ENCODE measurements at places on chromosomes 7 and 10.

DNA sequence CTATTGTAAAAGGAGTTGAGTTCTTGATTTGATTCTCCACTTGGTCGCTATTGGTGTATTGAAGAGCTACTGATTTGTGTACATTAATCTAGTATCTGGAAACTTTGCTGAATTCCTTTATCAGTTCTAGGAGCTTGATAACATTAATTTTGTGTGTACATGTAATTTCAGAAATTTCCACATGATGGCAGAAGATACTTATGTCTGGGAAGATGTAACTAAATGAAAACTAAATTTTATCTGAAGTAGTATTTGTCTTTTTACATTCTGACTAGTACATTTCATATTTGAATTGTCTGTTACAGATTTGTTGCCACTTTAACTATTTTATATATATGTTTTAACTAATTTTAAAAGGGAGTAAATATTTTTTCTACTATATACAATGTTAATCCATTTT lies 27.6 kb downstream of the SDHAF3 start:
- no peaks in the 10 kb centered on the region for H3K27me3 ChIP-seq
- H3K27ac ChIP-seq, result no peak overlapping the region
- peak; percentile 62 for DNase-seq

DNA sequence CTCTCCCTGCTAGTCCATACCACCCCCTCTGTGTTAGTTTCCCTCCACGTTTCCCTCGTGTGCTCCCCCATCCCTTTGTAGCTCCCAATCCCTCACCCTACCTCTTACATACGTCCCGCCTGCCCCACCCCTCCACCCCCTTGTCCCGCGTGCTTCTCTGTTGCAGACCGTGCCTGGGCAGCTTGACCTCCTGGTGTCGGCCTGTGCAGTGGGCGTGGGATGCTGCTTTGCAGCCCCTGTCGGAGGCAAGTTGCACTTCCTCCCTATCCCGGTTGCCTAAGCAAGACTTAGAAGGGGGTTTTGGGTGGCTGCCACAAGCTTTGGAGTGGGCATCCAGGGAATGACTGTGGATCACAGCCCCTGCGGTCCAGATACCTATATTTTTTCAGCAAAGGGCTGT lies 7.7 kb downstream of the CLCN1 start:
- no peaks in the 10 kb centered on the region for H3K36me3 ChIP-seq
- H3K27ac ChIP-seq, result no peak overlapping the region

DNA sequence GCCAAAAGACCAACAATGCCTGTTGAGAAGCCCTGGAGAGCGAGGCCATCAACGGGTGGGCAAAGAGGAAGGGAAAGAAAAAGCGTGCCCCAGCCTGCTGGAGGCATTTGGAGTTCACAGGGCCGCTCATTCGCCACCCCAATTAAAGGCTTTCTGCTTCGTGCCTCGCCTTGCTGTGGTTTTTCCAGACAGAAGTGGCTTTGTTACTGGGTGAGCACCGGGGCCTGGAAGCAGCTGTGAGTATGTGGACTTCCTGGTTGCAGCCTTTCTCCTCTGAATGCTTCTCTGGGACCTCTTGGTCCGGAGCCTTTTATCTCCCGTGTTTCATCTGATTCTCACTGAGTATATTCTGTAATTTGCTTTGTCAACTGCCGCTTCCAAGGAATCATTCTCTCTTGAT lies 118.1 kb upstream of the EGR2 start:
- no peak for DNase-seq
- H3K4me3 ChIP-seq, result no peak overlapping the region
- no peaks in the 10 kb centered on the region for H3K27me3 ChIP-seq
- H3K36me3 ChIP-seq, result no peaks in the 10 kb centered on the region
- H3K27ac ChIP-seq, result no peak overlapping the region

DNA sequence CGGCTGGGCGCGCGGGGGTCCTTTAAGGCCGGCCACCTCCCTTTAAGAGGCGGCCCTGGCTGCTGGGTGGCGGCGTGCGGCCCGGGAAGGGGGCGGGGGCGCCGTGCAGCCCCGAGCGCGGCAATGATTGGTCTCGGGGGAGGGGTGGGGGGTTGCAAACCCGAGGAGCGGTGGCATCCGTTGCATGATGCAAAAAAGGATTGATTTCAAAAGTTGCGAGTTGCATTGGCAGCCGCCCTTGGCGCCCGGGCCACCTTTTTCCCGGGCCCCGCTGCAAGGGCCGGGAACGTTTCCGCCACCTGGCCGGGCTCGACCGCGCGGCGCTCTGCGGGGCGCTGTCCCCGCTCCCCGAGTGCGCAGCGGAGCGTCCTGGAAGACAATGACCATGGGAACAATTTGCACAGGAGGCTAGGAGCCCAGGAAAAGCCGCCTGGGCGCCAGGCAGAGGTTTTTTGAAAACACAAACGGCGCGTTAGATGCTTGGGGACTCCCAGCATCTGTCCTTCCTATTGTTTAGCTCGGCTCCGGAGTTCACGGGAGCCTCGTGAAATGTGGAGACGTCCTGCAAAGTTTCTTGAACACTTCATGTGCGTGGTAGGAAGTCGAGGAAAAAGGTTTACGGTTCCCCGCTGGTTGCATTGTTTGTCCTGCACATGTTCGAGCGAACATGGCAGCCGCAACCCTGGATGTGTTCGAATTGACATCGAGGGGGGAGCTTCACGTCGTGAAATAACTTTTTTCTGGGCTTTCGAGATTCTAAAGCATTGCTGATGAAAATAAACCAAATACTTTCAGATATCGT lies at the start of gene SEPHS1:
Gene SEPHS1 (minus strand): TSS at position 78 of the 802 bp plus-strand sequence. CDS start 3,343 bp downstream, outside the sequence.
- peaks cover 36% of the 10 kb centered on the region for H3K4me1 ChIP-seq
- peak within 1 kb of the TSS; percentile 82 for H3K4me3 ChIP-seq
- peak; percentile 92 for DNase-seq
- peaks cover 2% of the 10 kb centered on the region for H3K36me3 ChIP-seq
- peak within 1 kb of the TSS; percentile 93 for H3K27ac ChIP-seq

- H3K27ac ChIP-seq, result no peak overlapping the region
- H3K27me3 ChIP-seq, result no peaks in the 10 kb centered on the region
- no peaks in the 10 kb centered on the region for H3K4me1 ChIP-seq
- DNase-seq, result no peak
- no peaks in the 10 kb centered on the region for H3K36me3 ChIP-seq
Observed at GRCh38 chr10:2948127-2948854, 119.1 kb upstream of the PFKP start.

DNA sequence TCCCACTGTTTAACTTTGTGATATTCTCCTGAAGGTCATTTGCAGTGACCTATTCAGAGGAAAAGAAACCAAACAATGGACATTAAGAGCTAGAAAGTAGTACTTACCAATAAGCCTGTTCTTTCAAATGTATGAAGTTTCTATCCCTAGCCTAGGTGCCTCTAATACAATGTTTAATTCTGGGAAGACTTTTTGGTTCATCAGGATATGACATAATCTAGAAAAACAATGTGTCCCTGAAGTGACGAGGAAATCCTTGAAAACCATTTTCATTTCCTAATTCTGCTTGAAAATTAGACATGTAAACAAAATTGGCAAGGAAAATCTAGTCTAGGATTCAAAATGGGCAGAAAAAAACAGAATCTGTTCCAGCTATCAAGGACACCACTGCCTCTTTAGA lies 36.1 kb downstream of the ARHGAP19 start:
- H3K36me3 ChIP-seq, result peaks cover 7% of the 10 kb centered on the region
- no peak overlapping the region for H3K4me3 ChIP-seq
- peak overlapping the region; percentile 21 for H3K27ac ChIP-seq
- H3K27me3 ChIP-seq, result no peaks in the 10 kb centered on the region
- no peaks in the 10 kb centered on the region for H3K4me1 ChIP-seq
- no peak for DNase-seq

GRCh38 chr7:80918399-80918798 lies 452 bp downstream of the SEMA3C start:
- peak overlapping the region; percentile 38 for H3K4me3 ChIP-seq
- H3K4me1 ChIP-seq, result peaks cover 8% of the 10 kb centered on the region
- H3K27me3 ChIP-seq, result no peaks in the 10 kb centered on the region
- no peak for DNase-seq

GRCh38 chr10:36504758-36505157 lies 620.6 kb upstream of the ANKRD30A start:
- H3K27ac ChIP-seq, result no peak overlapping the region
- no peaks in the 10 kb centered on the region for H3K4me1 ChIP-seq
- H3K36me3 ChIP-seq, result no peaks in the 10 kb centered on the region
- peak; percentile 13 for DNase-seq
- H3K27me3 ChIP-seq, result no peaks in the 10 kb centered on the region

GRCh38 chr7:94104301-94104700 lies 100.1 kb upstream of the BET1 start:
- H3K36me3 ChIP-seq, result no peaks in the 10 kb centered on the region
- no peak overlapping the region for H3K27ac ChIP-seq
- no peak overlapping the region for H3K4me3 ChIP-seq
- no peaks in the 10 kb centered on the region for H3K27me3 ChIP-seq

DNA sequence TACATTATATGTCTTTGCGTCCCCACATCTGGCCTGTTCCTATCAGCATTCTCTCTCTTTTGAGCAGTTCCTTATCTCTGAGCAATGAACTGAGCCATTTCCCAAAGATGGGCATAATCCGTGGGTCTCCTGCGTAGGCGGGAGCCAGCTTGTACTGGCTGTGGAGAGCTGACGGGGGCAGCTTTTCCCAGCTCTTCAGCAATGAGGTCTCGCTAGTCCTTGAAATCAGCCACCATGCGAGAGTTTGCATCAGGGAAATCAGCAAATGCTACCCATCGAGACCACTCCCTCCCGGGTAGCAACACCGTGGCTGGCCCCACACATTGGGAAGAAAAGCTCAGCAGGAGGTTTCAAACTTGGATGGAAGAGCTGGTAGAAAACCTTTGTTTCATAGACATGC lies 51.9 kb upstream of the FAM180A start:
- H3K4me3 ChIP-seq, result no peak overlapping the region
- H3K27ac ChIP-seq, result no peak overlapping the region
- H3K4me1 ChIP-seq, result peaks cover 12% of the 10 kb centered on the region
- DNase-seq, result no peak
- H3K27me3 ChIP-seq, result no peaks in the 10 kb centered on the region
- H3K36me3 ChIP-seq, result no peaks in the 10 kb centered on the region

- no peaks in the 10 kb centered on the region for H3K36me3 ChIP-seq
- no peak overlapping the region for H3K27ac ChIP-seq
- DNase-seq, result no peak
- no peak overlapping the region for H3K4me3 ChIP-seq
- no peaks in the 10 kb centered on the region for H3K27me3 ChIP-seq
- H3K4me1 ChIP-seq, result no peaks in the 10 kb centered on the region
Observed at GRCh38 chr7:96927131-96927530, 78.2 kb upstream of the DLX6 start.

DNA sequence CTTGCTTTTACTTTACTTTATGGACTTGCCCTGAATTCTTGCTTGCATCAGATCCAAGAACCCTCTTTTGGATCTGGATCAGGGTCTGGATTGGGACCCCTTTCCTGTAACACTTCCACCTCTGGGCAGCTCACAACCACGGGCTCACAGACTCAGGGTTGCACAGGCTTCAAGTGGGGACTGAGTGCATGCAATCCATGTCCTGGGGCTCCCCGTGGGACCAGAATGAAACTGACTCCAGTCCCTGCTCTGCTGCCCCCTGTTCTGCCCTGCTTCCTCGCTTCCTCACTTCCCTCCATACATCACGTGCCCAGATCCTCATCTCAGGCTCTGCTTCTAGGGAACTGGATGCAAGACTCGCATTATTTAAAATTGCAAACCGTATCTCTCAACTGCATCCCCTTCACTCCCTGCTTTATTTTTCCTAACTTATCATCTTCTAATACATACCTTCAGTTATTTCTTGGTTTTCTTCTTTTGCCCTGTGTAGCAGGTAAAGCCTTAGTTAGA lies 23.3 kb upstream of the INMT start:
- no peak for DNase-seq
- H3K4me1 ChIP-seq, result no peaks in the 10 kb centered on the region
- no peak overlapping the region for H3K4me3 ChIP-seq
- no peaks in the 10 kb centered on the region for H3K36me3 ChIP-seq
- no peak overlapping the region for H3K27ac ChIP-seq

GRCh38 chr10:7301006-7301778 lies 109.6 kb downstream of the SFMBT2 start:
- DNase-seq, result no peak
- no peaks in the 10 kb centered on the region for H3K36me3 ChIP-seq
- H3K27ac ChIP-seq, result no peak overlapping the region
- no peak overlapping the region for H3K4me3 ChIP-seq

- H3K36me3 ChIP-seq, result no peaks in the 10 kb centered on the region
- DNase-seq, result no peak
- no peak overlapping the region for H3K27ac ChIP-seq
Observed at GRCh38 chr7:11210374-11210773, 236.7 kb downstream of the PHF14 start.

DNA sequence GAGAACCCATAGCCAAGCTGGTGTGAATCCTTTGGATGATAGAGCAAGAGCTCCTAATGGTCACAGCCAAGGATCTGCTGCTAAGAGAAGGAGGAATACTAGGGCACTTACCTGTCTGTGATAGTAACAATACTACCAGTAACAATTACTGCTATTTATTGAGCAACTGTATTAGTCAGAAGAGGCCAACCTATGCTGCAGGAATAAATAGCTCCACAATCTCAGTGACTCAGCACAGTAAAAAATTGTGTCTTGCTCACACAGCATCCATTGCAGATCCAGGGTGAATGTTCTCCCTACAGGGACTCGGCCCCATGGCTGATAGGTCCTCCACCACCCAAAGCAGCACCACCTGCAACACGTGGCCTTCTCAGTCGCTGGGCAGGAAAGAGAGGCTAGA lies 257.6 kb upstream of the ZMIZ1 start:
- no peak for DNase-seq
- H3K27me3 ChIP-seq, result no peaks in the 10 kb centered on the region
- peaks cover 12% of the 10 kb centered on the region for H3K4me1 ChIP-seq

- peak; percentile 40 for DNase-seq
- H3K4me1 ChIP-seq, result no peaks in the 10 kb centered on the region
- peak overlapping the region; percentile 81 for H3K27ac ChIP-seq
- H3K27me3 ChIP-seq, result peaks cover 32% of the 10 kb centered on the region
Observed at GRCh38 chr7:18086165-18087025, 58.7 kb upstream of the PRPS1L1 start.

GRCh38 chr10:107919626-107920235 lies 755.2 kb upstream of the SORCS1 start:
- H3K4me3 ChIP-seq, result no peak overlapping the region
- H3K36me3 ChIP-seq, result no peaks in the 10 kb centered on the region
- H3K27me3 ChIP-seq, result peaks cover 16% of the 10 kb centered on the region
- no peak for DNase-seq

DNA sequence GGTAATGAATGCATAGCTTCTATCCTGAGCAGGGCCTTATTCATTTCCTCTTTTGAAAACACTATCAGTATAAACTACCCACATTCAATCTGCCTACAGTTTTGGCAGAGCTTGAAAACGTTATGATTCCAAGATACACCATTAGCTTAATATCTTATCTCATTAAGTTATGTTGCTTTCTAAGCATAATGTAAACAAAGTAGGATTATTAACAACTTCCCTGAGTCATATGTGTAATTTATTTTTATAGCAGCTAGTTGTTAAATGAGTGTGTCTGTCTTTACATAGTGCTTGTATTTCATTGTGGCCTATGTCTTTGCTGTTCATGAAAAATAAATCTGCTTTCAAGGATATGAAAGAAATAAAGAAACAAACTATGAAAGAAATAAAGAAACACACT lies 106.2 kb upstream of the DLX6 start:
- H3K4me1 ChIP-seq, result no peaks in the 10 kb centered on the region
- DNase-seq, result no peak
- H3K4me3 ChIP-seq, result no peak overlapping the region
- H3K27ac ChIP-seq, result no peak overlapping the region
- no peaks in the 10 kb centered on the region for H3K27me3 ChIP-seq

- no peaks in the 10 kb centered on the region for H3K27me3 ChIP-seq
- peak; percentile 47 for DNase-seq
- H3K27ac ChIP-seq, result no peak overlapping the region
- H3K4me1 ChIP-seq, result peaks cover 12% of the 10 kb centered on the region
Observed at GRCh38 chr7:42606193-42606905, 305.5 kb downstream of the C7orf25 start.
